ENCODE measurements at places on chromosomes 7 and 10.

DNA sequence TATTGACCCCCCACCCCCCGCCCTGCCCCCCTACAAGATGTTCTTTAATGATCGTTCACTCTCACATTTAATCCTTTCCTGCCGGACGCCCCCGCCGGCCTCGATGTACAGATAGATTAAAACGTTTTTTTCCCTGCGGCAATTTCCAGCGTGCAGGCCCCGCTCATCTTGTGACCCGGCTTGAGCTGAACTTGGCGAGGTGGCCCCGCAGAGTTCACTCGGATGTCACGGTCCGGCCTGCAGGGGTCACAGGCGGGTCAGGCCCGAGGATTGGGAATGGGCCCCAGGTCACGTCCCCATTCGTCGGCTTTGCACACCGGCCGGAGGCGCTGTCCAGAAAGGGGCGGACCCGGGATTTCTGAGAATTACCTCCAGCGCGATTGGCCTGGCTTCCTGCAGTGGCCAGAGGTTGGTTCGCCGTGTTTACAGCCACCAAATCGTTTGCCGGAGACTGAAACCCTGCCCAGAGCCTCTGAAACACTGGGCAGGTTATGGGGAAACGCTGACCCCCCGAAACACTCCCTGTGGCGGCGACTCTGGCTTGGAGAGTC, 1.9 kb upstream of the CYP26A1 start:
- DNase-seq, result no peak

- DNase-seq, result no peak
Measured at GRCh38 chr7:44415510-44415909, 74.9 kb downstream of the NUDCD3 start.

DNA sequence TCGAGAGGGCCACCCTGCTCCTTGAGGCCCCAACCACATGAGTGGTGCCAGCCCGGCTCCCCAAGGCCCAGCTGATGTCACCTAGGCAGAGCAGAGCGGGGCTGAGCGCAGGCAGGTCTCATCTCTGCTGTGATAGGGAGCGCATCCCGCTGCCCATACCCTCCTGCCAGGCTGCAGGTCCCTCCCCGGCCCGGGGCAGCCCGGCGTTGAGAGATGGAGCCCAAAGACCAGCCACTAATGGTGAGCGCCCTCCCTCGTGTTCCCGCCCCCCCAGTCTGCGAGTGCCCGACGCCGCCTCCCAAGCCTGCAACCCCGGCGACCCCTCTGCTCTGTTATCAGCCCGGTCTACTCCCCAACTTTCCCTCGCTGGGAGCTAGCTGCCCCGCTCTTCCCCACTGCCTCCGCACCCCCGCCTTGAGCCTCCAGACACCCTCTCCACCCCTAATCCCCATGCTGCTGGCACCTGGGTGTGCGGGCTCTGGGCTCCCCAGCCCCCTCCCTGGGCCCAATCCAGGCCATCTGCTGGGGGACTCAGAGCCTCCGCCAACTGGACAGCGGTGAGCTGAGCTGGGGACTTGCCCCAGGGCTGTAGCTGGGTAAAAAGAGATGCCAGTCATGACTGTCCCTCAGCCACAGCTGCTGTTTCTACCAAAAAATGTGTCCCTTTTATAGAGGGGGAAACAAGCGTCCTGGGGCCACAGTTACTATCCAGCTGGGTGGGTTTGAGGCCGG, 19.7 kb upstream of the CHST12 start:
- no peak for DNase-seq

GRCh38 chr10:127695431-127695830, 41.6 kb upstream of the FOXI2 start:
- no peak for DNase-seq

GRCh38 chr7:21507627-21508343, 35.1 kb upstream of the DNAH11 start:
- no peak for DNase-seq

DNA sequence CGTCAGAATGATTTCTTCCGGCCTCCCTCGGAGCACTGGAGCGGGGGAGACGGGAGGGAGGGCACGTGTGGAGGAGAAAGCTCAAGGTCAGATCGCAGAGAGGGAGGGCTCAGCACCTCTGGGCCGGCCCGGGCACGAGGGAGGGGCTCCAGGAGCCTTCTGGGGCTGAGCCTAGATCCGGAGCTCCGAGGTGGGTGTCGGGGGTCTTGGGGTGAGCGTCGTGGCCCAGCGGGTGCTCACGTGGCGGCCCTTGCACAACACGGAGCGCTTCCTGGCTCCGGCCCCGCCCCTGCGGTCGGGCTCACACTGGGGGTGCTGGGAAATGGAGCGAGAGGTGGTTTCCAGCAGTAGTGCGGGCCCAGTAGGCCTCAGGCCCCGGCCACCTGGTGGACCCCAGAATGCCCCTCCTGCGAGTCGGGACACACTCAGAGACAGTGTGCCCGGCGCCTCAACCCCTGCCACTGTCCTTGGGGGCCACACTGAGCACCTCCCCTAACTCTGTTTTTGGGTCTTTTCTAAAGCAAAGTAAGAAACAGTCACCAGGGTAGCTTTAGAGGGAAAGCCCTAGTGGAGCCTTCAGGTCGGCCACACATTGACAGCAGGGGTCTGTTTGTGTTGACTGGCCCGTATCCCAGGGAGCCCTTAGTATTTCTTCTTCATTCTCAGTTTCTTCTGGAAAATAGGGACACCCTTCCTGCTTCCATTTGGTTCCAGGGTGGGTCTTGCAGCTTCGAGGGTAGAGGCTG, 798 bp downstream of the PPIF start:
- DNase-seq, result peak; percentile 37

DNA sequence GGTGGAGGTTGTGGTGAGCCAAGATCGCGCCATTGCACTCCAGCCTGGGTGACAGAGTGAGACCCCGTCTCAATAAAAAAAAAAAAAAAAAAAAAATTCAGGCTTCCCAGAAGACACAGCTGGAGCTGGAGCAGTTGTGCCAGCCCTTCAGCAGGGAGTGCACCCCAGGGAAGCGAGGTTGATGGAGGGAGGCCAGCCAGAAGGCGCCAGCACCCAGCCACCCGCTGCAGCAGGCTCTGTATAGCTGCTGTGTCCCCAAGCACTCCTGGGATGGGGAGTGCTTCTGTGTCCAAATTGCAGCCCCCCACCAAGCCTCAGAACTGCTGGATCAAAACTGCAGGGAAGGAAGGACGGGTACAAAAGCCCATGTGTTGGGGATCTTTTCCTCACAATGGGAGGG, 47.8 kb downstream of the COBL start:
- DNase-seq, result no peak

GRCh38 chr10:91628383-91628782, 4.5 kb downstream of the PPP1R3C start:
- DNase-seq, result no peak

- no peak for DNase-seq
Measured at GRCh38 chr7:94176694-94177200, 172.6 kb upstream of the BET1 start.

GRCh38 chr10:6171881-6172695, 30.6 kb upstream of the PFKFB3 start:
- peak; percentile 39 for DNase-seq

- no peak for DNase-seq
Measured at GRCh38 chr7:72924386-72924732, 536 bp upstream of the POM121 start.

- DNase-seq, result no peak
Measured at GRCh38 chr10:78432583-78432982, 398.9 kb downstream of the RPS24 start.

DNA sequence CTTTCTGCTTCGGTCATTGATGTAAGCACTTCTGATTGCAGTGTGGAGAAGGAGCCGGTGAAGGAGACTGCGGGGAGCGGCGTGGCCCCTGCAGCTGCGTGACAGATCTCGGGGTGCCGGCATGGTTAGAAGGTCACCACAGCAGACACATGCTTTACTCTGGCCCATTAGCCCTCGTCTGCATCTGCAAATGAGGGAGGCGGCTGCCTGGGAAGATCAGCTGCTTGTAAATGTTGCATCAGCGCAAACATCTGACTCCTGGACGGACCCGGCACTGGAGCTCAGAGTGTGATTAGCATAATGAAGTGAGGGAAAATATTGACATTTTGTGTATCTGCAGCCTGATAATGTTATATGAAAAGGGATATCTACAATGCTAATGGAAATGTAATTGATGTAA, 30.5 kb upstream of the MNX1 start:
- no peak for DNase-seq

DNA sequence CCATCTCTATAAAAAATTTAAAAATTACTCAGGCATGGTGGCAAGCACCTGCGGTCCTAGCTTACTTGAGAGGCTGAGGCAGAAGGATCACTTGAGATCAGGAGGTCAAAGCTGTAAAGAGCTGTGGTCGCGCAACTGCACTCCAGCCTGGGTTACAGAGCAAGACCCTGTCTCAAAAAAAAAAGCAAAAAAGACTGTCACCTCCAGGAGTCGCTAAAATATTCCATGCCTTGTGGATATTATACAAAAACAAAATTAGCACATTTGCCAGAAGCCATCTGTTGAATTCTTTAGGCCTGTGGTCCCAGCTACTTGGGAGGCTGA, 87.0 kb upstream of the SDK1 start:
- no peak for DNase-seq

- DNase-seq, result no peak
Measured at GRCh38 chr7:29126804-29127203, 19.5 kb downstream of the CPVL start.

DNA sequence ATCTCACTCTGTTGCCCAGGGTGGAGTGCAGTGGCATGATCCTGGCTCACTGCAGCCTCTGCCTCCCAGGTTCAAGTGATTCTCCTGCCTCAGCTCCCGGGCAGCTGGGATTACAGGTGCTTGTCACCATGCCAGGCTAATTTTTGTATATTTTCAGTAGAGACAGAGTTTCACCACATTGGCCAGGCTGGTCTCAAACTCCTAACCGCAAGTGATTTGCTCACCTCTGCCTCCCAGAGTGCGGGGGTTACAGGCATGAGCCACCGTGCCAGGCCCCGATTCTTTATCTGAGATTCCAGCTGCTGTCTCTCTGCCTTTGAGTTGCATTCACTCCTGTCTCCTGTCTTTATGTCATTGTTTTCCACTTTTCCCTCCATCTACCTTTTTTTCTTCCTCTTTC, 168.7 kb downstream of the TMEM178B start:
- DNase-seq, result no peak

- no peak for DNase-seq
Measured at GRCh38 chr7:11436316-11436715, 395.7 kb downstream of the THSD7A start.

GRCh38 chr7:151447312-151447711, 7.4 kb upstream of the CRYGN start:
- DNase-seq, result no peak

GRCh38 chr7:138625849-138626230, 75.3 kb downstream of the SVOPL start:
- no peak for DNase-seq

DNA sequence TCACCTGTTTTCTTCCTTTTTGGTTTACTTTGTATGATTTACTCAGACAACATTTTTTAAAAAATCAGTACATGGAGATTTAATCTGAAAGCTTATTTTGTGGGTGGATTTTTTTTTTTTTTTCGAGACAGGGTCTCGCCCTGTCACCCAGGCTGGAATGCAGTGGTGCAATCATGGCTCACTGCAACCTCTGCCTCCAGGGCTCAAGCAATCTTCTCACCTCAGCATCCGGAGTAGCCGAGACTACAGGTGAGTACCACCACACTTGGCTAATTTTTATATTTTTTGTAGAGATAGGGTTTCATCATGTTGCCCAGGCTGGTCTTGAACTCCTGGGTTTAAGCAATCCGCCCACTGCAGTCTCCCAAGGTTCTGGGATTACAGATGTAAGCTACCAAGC, 2.5 kb downstream of the GSTO1 start:
- no peak for DNase-seq

DNA sequence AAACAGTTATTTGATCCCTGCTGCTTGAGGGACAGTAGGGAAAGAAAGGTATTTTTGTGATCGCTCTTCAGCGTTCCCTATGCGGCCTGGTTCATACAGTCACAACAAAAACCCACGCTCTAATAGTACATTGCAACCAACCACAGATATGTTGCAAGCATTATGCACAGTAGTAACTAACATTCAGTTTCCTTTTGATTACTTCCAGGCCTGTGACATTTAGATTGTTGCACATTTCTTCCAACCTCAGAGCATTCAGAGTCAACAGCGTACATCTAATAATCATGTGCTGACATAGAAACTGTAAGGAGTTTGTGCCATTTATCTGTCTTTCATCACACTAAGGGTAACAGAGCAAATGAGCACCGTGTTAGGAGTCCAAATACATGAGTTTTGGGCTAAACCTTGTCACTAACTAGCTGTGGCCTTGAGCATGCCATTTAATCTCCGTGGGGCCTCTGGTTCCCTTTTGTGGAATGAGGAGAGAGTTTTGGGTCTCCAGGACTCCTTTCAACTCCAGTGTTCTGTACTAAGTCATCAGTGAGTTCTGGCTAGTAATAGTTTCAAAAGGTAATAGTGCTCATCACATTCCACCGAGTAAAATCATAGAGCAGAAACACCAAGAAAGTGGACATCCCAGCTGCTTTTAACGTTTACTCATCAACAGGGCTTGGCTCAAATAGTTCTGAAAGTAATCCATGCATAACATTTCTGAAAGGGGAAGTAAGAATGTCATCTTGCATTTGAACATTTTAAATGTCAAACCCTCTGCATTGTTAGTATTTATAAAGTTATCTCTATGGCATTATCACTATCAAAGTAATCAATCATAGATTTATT, 99.0 kb upstream of the FZD1 start:
- peak; percentile 69 for DNase-seq

DNA sequence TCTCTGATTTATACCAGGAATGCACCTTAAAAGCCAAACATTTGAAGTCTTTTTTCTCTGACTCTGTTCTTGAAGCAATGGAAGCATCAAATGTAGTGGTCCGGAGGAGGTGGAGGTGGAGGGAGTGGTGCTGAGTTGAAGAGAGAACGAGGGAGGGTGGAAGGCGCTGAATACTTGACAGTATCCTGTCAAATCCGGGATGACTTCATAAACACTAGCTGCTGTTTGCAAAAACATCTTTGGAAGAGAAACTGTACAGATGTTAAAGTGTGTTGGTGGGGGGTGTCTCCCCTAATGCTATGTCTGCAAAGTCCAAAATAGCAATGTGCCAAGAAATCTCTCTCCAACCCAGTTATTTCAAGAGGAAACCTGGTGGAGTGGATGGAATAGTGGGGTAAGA, 328.5 kb upstream of the AUTS2 start:
- no peak for DNase-seq

DNA sequence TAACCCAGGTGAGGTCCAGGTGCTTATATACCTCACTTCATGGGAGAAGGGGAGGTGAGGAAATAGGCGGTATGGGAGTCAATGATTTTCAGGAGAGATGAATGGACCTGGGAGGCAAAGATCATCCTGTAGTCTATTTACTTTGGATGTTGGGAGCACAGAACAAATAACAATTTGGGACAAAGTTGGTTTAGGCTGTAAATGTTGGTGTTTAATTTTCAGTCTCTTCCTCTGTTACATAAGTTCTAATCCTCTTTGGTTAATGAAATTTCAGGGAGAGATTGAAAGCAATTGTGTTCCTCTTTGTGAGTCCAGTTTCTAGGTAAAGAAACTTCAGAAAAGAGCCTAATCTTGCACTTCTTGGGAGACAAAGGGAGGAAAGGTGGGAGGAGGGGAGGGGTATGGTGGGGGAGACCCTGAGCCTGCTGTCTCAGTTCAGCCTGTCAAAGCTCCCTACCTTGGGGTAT, 46.9 kb downstream of the AKR1C4 start:
- no peak for DNase-seq
